ENCODE measurements at places on chromosomes 5 and 9. TPM values are rescaled to one million over a fixed set of nuclear protein-coding genes. Genes with fewer than 3 reads are reported as not detected.

Gene SPINK5
- not detected for total RNA-seq

Gene DMAC1
- 58.6 TPM for total RNA-seq

Gene SLC45A2
- not detected for total RNA-seq

Gene TAF11L10
- total RNA-seq = not detected

Gene FOXD4L6
- total RNA-seq = not detected

Gene TLX3
- not detected for total RNA-seq

Gene PCDHB1
- total RNA-seq = not detected

Gene TERT
- total RNA-seq = 12.7 TPM

Gene NR6A1
- 0.74 TPM for total RNA-seq

Gene PPIC
- not detected for total RNA-seq

Gene IFNA21
- not detected for total RNA-seq

Gene WHRN
- 14.9 TPM for total RNA-seq

Gene MARCOL
- total RNA-seq = not detected

Gene SPATA31D4
- not detected for total RNA-seq

Gene PCDHA6
- not detected for total RNA-seq

Gene IL31RA
- total RNA-seq = not detected

Gene RNF14
- total RNA-seq = 35.0 TPM

Gene SLC4A9
- total RNA-seq = not detected

Gene PPP1R2B
- total RNA-seq = 0.16 TPM

Gene TNC
- 0.05 TPM for total RNA-seq

Gene NFIB
- total RNA-seq = not detected

Gene PKN3
- 10.7 TPM for total RNA-seq

Gene PCDHA9
- not detected for total RNA-seq

Gene ALDOB
- not detected for total RNA-seq

Gene ADRA1B
- not detected for total RNA-seq

Gene NAA35
- 25.5 TPM for total RNA-seq

Gene PGGT1B
- 37.7 TPM for total RNA-seq

Gene SMIM3
- total RNA-seq = 8.6 TPM

Gene HAPLN1
- total RNA-seq = not detected

Gene EMB
- 55.7 TPM for total RNA-seq

Gene AJM1
- total RNA-seq = 5.8 TPM

Gene KDM4C
- 31.1 TPM for total RNA-seq

Gene ACTL7A
- not detected for total RNA-seq

Gene APBA1
- not detected for total RNA-seq

Gene C5orf58
- not detected for total RNA-seq

All from activated CD8-positive, alpha-beta T cell treated with anti-CD3 and anti-CD28 coated beads for 36 hours (primary cell).